Osteoblast (primary cell): ENCODE measurements at places on chromosomes 4 and X. TPM values are rescaled to one million over a fixed set of nuclear protein-coding genes. Genes with fewer than 3 reads are reported as not detected.
A peak's percentile ranks its signal among the peaks of the same experiment; 100 is the strongest.

- DNase-seq = no peak
These were observed 1700.6 kb upstream of the TENM3 start for GRCh38 chr4:180542445-180543100.

DNA sequence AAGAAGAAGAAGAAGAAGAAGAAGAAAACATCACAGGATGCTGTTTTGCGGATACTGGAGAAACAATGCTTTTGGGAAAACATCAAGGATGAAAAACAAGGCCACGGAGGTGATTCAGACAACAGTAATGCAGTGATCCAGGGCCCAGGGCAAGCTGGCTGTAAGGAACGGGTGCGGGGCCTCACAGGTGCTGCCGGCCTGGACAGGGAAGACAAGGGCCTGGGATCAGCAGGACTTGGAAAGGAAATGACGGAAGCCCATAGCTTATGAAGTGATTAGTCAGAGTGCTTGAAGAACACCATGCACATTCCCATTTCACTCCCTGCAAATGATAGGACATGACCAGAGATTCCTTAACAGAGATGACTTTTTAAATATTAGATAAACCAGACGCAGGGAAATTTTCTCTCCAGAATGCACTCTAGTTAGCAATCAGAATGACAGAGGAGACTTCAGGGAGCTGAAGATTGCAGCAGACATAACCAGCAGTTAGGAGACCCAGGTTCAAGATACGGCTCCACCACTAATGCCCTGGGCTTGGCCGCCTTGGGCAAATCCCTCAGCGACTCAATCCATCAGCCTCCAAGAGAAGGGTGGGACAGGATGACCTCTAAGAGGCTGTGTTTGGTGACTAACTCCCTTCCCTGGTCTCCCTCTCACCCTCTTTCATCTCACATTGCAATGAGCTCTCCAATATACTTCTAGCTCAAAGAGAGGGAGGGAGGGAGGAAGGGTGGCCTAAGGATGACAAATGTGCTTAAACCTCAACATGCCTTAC is 54.1 kb downstream of the APBB2 start:
- DNase-seq = peak; percentile 68

DNA sequence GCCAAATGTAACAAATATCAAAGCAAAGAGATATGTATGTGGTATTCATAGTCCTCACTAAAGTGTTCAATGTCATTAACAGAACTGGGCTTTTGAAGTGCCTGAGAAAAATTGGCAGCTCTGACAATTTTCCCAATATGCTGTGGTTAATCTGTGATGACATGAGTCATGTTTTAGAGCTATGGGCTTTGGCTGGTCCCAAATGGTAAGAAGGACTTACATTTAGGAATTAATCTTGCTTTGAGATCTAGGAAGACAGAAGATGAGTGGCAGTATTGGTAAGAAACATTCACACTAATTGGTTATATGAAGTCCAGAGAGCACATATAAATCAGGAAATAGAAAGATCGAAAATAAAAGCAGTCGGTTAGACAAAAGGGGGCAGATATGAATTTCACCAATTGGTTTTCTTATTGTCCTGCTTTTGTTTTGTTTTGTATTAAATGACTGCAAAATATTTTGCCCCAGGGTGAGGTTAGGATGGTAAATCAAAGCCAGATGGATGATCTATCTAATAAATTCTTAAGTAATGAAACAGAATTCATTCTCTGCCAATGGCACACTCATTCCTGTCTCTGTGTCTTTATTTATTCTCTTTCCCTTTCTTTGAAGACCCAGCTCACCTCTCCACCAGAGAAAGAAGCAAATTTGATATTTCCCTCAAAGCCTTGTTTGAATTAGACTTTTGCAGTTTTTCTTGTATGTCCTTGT is 993.1 kb downstream of the RPA4 start:
- peak; percentile 5 for DNase-seq

- no peak for DNase-seq
These were observed 68.2 kb upstream of the MAML3 start for GRCh38 chr4:140222171-140222570.

DNA sequence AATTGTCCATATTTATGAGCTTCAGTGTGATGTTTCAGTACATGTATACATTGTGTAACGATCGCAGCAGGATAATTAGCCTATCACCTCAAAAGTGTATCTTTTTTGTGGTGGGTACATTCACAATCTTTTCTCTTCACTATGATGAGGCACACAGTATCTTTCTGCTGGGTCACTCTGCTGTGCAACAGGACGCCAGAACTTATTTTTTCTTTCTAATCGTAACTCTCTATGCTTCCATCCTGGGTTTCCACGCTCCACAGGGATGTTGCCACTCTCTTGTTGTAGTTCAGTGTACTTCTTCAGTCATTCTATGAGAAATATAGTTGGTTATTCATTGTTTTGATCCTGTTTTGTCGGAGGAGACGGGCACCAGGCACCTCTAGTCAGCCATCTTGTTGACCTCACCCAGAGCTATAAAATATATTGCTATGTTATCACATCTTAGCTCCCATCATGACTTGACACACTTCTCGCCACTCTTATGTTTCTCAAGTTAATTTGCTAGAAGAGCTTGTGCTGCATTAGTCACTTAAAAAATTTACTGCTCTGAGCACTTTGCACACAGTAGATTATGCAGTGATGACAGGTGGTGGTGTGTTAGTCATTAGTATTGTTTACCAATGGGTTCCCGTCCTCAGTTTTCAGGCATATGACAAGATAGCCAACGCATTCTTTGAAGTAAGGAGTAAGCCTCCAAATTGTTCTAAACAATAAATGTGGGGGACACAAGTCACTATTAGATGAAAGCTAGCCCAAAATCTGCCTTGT is 1002.7 kb upstream of the PCDH7 start:
- DNase-seq = no peak

- no peak for DNase-seq
These were observed 5.3 kb downstream of the KIT start for GRCh38 chr4:54662901-54663585.

GRCh38 chr4:2248044-2248780 is 6.3 kb upstream of the HAUS3 start:
- peak; percentile 73 for DNase-seq

GRCh38 chr4:125772680-125773079 is 457.9 kb downstream of the FAT4 start:
- DNase-seq = no peak

- no peak for DNase-seq
These were observed 2.3 kb upstream of the EMD start for GRCh38 chrX:154376774-154377173.

GRCh38 chr4:140092094-140092851 is 61.7 kb downstream of the MAML3 start:
- DNase-seq = peak; percentile 82

GRCh38 chrX:135639066-135639780 is 74.2 kb upstream of the CT45A1 start:
- no peak for DNase-seq

GRCh38 chrX:3788494-3789233 is 75.2 kb upstream of the PRKX start:
- no peak for DNase-seq

- DNase-seq = peak; percentile 51
These were observed 1.7 kb downstream of the PDGFC start for GRCh38 chr4:156969911-156970310.

GRCh38 chr4:40662962-40663604 is 33.4 kb upstream of the RBM47 start:
- DNase-seq = peak; percentile 87

- DNase-seq = no peak
These were observed 69.3 kb downstream of the NBDY start for GRCh38 chrX:56798339-56798711.

DNA sequence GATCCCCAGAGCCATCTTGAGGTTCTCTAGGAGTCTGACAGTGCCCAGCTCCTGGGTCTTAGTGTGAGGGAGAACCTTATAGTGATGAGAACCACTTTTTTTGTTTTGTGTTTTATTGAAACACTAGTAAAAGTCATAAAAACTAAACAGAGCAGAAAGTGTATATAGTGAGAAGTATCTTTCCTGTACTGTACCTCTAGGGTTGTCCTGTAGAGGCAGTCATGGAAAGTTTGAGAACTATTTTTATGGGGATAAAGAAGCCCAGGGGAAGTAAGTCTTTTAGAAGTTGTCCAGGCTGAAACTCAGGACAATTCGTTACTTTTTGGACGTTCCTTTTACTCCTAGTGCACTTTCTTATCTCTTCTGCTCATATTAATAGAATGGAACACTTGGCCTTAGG is 40.9 kb downstream of the ADH5 start:
- DNase-seq = no peak

GRCh38 chrX:68254738-68255645 is 178.3 kb downstream of the OPHN1 start:
- no peak for DNase-seq

GRCh38 chrX:133838761-133839676 is 146.4 kb downstream of the GPC3 start:
- no peak for DNase-seq

DNA sequence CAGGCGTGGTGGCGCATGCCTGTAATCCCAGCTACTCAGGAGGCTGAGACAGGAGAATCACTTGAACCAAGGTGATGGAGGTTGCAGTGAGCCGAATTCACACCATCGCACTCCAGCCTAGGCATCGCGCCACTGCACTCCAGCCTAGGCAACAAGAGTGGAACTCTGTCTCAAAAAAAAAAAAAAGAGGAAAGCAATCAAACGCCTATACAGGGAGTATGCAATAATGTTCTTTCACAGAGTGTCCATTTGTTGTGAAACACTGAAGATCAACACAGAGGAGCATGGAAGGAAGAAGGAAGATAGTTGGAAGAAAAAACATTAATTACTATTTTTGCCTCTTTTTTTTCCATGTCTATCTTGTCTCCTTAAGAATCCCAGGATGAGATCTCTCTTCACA is 113.4 kb downstream of the FBXO8 start:
- DNase-seq = no peak

GRCh38 chrX:51893931-51894696 is 691 bp downstream of the MAGED1 start:
- DNase-seq = no peak

- DNase-seq = no peak
These were observed 178.9 kb downstream of the MGST2 start for GRCh38 chr4:139844459-139845036.

DNA sequence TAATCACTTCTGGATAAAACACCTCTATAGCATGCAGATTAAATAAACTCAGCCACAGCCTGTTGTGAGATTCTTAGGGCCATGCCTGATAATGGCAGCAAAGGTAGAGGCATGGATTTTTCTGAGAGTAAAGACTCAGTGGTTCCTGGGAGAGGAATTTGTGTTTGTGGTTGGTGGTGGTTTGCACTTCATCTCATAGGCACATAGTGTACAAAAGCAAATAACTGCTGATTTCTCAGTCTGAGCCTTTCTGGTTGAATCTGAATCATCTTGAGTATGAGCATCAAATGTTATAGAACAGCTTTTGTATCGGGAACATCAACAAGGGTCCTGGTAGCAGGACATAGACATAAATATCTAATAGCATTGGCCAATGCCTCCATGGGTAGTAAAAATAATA is 274.3 kb downstream of the FRMPD4 start:
- no peak for DNase-seq

DNA sequence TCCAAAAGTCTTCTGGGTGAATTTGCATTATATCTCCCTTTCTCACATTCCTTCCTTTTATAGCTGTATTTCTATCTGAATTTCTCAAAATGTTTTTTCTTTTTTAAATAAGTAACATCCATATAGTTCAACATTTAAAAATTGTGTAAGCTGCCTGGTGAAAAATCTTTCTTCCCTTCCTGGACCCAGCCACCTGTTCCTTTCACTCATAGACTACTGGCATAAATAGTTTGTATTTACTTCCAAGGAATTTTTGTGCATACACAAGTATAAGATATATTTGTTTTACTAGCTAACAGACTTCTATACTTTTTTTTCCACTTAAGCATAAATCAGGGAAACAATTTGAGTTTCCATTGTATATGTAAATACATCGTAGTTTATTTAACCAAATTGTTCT is 35.7 kb downstream of the PACRGL start:
- peak; percentile 22 for DNase-seq

DNA sequence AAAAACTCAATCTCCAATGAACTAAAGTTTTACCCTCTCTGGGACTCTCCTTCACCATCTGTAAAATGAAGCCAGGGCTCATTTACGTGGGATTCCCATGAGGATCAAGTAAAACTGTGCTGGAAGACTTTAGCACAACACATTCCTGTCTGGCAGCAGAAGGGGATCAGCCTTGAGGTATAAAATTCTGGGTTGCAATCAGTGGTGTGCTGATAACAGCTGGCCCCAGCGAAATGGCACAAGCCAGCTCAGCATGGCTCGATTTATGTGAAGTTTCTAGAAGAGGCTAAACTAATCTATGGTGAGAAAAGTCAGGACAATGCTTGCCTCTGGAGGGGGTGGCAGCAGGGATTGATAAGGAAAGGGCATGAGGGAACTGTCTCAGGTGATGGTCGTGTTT is 28.4 kb downstream of the ZNF630 start:
- no peak for DNase-seq

DNA sequence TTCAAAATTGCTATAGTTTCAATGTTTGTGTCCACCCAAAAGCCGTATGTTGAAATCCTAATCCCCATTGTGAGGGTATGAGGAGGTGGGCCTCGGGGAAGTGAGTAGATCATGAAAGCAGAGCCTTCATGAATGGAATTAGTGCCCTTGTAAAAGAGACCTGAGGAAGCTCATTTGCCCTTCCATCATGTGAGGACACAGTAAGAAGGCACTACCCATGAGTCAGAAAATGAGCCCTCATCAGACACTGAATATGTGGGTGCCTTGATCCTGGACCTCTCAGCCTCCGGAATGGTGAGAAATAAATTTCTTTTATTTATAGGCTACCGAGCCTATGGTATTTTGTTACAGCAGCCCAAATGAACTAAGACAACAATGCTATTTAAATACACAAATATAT is 57.7 kb upstream of the EFHC2 start:
- DNase-seq = no peak

- no peak for DNase-seq
These were observed 139.5 kb downstream of the SH3KBP1 start for GRCh38 chrX:19747652-19748610.

DNA sequence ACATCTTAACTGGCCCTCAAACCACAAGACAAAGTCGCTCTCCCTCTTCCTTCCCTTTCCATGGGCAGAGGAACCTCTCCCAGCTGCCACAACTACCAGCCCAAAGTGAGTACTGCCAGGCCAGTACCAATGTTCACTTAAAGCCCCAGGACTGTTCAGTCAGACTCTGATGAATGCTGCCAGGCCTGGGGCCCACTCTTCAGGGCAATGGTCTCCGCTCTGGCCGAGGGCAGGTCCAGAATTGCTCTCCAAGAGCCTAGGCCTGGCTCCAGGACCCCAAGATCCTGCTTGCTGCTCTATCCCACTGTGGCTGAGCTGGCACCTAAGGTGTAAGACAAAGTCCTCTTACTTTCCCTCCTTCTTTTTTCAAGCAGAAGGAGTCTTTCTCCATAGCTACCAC is 790.9 kb downstream of the KLHL13 start:
- no peak for DNase-seq

- no peak for DNase-seq
These were observed 51.1 kb upstream of the UNC5C start for GRCh38 chr4:95599777-95600400.

- DNase-seq = no peak
These were observed 49.1 kb downstream of the MID1 start for GRCh38 chrX:10571260-10571659.

- no peak for DNase-seq
These were observed 137.2 kb upstream of the ARHGEF9 start for GRCh38 chrX:63922221-63922620.

IL13RA2 gene
- 0.88 and 1.1 TPM in 2 replicates for total RNA-seq

GAGE12F gene
- total RNA-seq = not detected in 2 replicates

FGF2 gene
- 69.2 and 86.5 TPM in 2 replicates for total RNA-seq

ZNF711 gene
- total RNA-seq = 1.4 and 1.5 TPM in 2 replicates

PDGFRA gene
- 316 and 373 TPM in 2 replicates for total RNA-seq

F8 gene
- 10.9 and 12.1 TPM in 2 replicates for total RNA-seq
